ENCODE measurements at places on chromosomes 7 and 10.
A peak's percentile ranks its signal among the peaks of the same experiment; 100 is the strongest.

DNA sequence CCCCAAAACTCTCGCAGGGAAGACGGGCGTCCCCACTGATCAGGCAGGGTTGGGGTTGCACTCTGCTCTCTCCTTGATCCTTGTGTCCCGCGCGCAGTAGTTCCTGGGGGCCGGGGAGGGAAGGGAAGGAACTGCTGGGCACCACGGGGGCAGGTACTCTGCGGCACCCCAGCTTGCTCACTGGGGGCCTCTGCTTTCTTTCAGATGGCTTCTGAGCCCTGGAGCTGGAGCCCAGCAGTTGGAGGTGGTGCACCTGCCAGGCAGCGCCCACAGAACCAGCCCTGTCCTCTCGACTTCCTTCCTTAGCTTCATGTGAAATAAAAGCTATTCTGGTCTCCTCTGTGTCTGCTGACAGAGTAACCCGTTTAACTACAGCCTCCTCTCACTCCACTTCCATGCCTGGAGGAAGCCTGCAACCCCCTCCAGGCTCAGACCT is 12.2 kb downstream of the PLAC9 start:
- no peak for DNase-seq

DNA sequence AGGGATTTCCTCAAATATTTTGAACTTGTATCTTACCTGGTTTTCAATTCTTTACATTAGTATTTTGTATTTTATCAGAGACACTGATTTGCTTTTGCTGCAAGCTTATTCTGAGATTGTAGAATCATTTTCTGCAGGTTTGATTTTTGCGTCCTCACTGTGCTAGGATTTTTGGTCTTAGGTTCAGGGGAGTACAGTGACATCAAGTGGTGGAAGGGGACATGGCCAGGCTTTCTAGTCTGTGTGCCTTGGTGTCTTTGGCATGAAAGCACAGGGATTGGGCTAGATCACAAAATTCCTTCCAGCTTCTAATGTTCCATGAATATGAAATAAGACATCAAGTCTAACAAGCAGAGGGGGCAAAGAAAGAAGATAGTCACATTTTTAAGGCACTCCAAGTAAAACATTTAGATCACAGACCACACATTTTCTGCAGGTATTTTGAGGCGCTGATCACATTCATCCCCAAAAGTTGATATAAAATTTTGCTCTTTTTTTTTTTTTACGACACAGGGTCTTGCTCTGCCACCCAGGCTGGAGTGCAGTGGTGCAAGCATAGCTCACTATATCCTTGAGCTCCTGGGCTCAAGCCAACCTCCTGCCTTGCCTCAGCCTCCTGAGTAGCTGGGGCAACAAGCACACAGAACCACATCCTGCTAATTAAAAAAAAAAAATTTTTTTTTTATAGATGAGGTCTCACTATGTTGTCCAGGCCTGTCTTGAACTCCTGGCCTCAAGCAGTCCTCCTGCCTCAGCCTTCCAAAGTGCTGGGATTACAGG is 124.4 kb downstream of the PON1 start:
- DNase-seq = peak; percentile 40

GRCh38 chr10:6416892-6417512 is 163.1 kb downstream of the PRKCQ start:
- DNase-seq = no peak

DNA sequence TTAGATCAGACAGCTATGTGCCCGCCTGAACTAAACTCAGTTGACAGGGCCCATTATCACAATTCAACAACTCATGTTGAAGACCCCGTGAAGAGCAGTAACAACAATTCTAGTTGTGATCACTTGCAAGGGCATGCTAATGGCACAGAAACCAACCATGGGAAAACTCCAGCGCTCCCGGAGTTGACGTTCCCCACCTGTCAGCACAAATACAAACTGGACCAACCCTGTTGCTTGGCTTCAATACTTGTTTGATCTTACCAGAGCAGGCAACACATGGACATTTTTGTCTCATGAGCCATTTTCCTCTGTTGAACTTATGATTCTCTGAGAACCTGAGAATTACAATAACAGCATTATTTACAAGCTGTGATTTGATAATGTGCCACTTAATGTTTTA is 119.0 kb upstream of the LANCL2 start:
- no peak for DNase-seq

- no peak for DNase-seq
Measured at GRCh38 chr10:121531830-121532178, 66.4 kb downstream of the FGFR2 start.

DNA sequence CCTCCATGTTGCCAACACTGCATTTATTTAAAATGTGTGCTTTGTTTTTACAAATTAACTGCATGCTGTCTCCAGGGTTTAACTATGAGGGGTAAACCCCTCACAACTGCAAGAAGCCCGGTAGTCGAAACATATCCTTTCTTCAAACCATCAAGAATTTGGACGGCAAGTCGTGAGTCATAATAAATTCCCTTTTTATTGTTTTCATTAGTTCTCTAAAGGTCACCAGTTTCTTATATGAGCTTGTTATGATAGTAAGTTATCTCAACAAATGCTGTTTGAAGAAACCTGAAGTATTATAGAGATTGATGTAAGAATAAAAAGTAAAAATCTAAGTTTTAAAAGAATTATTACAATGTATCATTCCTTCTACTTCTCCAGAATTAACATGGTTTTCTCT is 12.2 kb upstream of the FIGNL1 start:
- no peak for DNase-seq

DNA sequence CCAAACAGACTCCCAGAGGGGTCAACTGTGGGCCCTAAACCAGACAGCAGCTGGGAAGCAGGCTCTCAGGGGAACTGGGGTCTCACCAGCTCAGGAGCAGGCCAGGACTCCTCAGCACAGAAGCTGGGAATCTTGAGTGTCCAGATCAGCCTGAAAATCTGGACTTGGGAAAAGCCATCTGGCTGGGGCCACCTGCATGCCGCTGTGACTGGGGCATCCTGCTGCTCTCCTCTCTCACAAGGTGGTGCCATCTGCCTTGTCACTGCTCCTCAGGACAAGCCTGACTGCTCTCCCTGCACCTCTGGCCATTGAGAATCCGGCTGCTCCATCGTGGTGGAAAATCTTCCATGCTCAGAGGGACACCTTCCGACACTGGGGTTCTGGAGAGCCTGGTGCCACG is 141.4 kb downstream of the PLPP4 start:
- DNase-seq = no peak

GRCh38 chr10:133163889-133164815 is 4.1 kb downstream of the KNDC1 start:
- DNase-seq = no peak

GRCh38 chr10:119316729-119317097 is 109.3 kb downstream of the GRK5 start:
- no peak for DNase-seq

GRCh38 chr10:78333362-78334143 is 299.9 kb downstream of the RPS24 start:
- no peak for DNase-seq

DNA sequence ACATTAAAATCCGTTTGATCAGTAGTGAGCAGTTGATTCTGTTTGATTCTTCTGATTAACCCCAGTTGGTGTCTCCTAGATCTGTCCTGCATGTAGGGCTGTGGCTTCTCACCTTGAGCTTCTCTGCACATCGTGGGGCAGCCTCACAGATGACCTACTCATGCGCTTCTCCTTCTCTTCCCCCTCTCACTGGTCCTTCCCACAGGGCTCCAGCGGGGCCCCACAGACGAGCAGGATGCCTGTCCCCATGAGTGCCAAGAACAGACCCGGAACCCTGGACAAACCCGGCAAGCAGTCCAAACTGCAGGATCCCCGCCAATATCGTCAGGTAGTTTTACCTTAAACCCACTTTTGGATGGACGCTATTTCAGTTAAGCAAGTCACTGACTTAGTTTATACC is 178.9 kb downstream of the ARHGAP21 start:
- DNase-seq = no peak

GRCh38 chr7:6271694-6272440 is 557 bp downstream of the CYTH3 start:
- no peak for DNase-seq

GRCh38 chr10:13068071-13068470 is 31.9 kb upstream of the OPTN start:
- no peak for DNase-seq

- DNase-seq = no peak
Measured at GRCh38 chr7:156175003-156175402, 362.7 kb upstream of the SHH start.

GRCh38 chr7:68958571-68958970 is 639.7 kb upstream of the AUTS2 start:
- DNase-seq = no peak

GRCh38 chr7:78529392-78529791 is 730.8 kb downstream of the PHTF2 start:
- DNase-seq = no peak

DNA sequence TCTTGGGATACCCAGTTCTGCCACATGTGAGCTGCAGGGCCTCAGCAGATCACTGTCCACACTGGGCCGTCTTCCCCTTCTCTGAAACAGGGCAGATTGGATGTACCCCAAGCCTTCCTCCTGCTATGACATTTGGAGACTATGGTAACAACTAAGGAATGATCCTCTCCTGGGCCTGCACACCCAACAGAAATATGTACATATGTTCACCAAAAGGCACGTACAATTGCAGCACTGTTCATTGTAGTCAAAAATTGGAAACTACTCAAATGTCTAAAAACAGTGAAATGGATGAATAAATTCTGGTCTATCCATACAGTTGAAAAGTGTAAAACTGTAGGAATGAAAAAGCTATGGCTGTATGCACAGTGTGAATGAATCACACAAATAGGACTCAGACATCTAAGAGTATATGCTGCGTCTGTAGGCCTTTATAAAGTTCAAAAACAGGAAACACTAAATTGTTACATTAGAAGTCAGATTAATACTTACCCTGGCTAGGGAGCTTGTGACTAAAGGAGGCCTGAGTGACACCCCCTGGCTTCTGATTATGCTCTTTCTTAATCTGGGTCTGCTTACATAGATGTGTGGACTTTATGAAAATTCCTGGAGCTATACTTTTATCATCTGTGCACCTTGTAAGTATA is 16.1 kb upstream of the XPNPEP1 start:
- no peak for DNase-seq

DNA sequence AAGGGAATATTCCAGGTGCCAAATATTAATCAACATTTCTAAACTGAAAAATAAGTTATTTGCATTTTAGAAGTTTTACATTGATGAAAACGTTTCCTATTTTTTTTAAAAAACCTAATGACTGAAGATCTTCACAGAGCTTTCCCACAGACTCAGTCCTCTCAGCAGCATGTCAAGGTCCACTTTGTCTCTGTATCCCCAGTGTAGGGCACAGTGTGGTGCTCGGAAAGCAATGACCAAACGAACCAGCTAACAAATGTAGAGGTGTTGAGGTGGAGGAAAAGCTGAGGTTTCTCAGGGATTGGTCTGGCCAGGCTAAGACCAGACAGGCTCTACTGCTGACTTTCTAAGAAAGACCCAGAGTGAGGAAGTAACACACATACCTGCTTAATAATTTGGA is 202.2 kb upstream of the CDCA7L start:
- no peak for DNase-seq

- DNase-seq = no peak
Measured at GRCh38 chr10:91798649-91799611, 704 bp downstream of the TNKS2 start.

GRCh38 chr10:63935705-63936104 is 414.5 kb downstream of the REEP3 start:
- no peak for DNase-seq

DNA sequence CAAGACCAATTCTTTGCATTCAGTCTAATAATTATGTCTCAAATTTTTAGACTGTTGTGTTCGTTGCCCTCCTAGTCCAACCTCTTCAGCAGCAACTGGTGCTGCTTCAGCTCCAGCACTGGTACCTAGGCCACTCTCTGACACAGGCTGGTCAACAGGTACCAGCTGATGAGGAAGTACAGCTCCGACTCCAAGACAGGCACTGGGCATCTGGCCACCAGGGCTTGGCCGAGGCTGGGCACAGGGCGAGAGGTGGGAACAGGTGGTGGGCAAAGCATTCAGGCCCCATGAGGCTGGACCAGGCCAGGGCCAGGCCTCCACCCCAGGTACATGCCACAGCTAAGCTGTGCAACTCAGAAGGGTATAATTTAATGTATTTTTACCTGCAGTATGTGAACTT is 151.5 kb upstream of the AGR3 start:
- no peak for DNase-seq

- no peak for DNase-seq
Measured at GRCh38 chr7:150587551-150587950, 20.4 kb downstream of the GIMAP4 start.

DNA sequence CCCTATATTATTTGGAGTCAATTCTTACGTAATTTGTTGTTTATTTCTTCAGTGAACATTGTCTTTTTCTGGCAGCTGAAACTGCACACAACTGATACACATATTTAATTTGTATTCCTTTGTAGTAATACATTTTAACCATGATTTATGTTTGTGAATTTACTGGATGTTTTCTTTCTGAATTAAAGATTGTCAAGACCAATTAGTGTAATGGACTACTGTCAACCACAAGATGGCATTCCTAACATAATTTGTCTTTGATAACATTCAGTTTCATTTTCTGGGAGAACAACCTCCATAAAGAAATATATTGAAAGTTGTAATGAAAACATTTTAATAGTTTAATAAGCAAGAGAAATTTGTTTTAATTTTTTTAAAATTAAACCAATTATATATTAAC is 10.1 kb downstream of the THNSL1 start:
- DNase-seq = no peak

DNA sequence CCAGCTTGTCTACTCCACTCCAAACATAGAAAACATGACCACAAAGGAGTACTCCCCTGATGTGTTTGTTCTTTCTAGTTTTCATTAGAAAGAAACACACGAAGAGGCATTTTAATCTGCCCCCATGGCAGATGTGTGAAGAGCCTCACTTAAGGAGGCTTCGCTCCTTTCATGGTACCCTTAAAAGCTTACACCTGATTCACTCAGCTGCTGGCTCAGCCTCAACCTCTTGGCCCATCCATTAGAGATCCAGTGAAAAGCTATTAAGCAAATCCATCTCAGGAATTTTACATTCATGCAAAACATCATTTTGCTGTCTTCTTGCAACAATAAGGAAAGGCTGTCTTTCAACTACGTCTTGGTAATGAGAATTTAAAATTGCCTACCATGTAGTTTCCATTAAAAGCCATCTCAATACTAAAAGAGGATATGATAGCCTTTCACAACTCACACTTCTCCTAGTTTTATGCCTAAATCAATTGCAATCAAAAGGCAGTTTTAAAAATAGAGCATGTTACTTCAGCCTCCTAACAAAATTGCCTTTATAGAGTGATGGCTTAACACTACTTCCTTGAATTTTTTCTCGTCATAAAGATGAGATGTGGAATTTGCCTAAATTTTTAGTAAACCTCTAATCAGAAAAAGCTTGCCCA is 22.7 kb downstream of the MACC1 start:
- no peak for DNase-seq

Data from occipital lobe (tissue), 3 donors.